Progenitor cell of endocrine pancreas (in vitro differentiated cells): ENCODE measurements at places on chromosomes 13 and 19.
A peak's percentile ranks its signal among the peaks of the same experiment; 100 is the strongest.

DNA sequence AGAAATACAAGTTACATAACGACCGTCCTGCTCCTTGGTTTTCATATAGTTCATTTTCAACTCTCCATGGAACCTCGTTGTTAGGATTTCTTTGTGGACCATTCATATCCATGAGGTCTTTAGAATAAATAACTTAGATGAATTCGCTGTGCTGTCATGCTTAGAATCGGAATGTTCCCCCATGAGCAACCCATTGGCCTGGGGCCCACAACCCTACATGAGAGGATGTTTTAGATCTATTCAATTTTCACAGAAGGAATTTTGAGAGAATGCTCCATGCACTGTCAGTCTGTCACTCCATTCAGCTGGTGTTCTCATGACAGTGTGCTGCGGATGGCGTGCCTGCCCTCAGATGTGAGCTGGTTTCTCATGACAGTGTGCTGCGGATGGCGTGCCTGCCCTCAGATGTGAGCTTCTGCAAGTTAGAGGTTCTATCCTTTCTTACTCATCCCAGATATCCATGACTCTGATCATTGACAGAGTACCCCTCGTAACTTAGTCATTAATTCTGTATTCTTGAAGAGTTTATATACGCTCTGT, 1193.1 kb downstream of the EFNB2 start:
- no peak for DNase-seq

DNA sequence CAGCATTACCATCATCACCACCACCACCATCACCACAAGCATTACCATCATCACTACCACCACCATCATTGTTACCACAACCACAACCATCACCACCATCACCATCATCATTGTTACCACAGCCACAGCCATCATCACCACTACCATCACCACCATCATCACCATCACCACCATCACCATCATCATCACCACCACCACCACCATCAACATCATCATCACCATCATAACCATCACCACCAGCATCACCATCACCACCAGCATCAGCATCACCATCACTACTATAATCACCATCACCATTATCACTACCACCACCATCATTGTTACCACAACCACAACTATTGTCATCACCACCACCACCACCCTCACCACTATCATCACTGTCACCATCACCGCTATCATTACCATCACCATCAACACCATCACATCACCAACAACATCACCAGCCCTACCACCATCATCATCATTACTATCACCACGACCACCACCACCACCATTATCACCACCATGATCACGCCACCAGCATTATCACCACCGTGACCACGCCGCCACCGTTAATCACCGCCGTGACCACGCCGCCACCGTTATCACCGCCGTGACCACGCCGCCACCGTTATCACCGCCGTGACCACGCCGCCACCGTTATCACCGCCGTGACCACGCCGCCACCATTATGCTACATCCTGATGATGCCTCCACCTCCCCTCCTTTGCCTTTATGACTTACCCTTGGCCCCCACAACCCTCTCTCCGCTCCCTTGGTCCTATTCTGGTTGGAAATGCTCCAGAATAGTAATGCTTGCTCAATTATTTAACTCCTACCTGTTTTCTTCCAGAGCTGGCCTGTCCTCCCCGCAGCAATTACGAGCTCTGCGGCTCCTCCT, 10.0 kb upstream of the FXYD3 start:
- DNase-seq: no peak

DNA sequence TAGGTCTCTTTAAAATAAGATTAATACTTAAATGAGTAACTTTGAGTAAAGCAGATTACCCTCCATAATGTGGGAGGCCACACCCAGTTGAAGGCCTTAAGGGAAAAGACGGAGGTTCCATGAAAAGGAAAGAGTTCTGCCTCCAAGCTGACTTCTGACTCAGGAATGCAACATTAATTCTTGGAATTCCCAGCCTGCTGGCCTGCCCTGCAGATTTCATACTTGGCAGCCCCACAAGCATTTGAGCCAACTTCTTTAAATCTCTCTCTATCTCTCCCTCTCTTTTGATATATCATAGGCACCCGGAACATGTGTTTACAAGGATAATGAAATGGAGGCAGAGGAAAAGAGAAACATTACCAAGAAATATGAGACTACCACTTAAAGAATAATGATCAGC, 902.3 kb upstream of the MIR17HG start:
- DNase-seq: no peak

- DNase-seq: peak; percentile 59
Measured at GRCh38 chr19:47227352-47228167, 3.4 kb downstream of the BBC3 start.

- no peak for DNase-seq
Measured at GRCh38 chr13:77316430-77316829, 10.5 kb downstream of the MYCBP2 start.

DNA sequence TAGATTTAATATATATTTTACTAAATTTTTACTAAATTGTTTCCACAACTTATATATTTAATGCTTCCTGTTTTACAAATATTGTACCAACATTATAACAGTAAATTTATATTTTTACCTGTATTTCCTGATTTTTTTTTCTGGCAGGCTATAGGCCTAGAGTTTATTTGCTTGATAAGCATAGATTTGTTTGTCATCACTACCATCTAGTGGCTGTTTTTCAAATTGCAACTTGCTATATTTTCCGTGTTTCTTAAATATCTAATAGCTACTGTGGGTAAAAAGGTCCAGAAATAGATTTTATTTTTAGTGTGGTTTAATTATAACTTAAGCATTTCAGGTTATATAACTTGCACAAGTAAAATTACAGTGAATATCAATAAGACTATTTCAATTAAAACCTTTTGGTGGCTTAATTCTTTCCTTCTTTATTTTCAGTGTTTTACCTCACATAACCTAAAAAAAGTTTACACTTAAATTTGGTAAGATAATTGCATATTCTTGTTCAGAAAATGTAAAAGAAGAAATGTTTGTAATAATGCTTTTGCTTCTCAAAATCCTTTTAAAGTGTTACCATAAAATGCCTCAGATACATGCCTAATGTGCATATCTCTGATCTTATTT, 60.6 kb downstream of the NDFIP2 start:
- DNase-seq: no peak

- no peak for DNase-seq
Measured at GRCh38 chr13:111474136-111475002, 153.9 kb downstream of the TEX29 start.

DNA sequence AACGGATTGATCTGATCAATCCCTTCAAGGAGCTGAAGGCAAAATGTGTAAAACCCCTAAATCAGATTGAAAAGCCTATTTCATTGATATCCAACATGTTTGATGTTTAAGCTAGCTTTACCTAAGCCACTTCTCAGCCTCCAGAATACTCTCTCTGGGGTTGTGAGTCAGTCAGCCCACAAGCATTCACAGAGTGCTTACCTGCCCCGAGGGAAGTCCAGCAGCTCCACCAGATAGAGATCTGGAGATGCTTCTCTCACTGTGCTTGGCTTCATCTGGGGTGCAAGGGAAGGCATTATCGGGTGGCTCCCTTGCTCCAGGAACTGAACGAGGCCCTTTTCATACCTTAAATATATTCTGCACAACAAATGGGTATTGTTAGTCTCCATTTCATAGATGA, 159.7 kb downstream of the OXGR1 start:
- DNase-seq: no peak

- no peak for DNase-seq
Measured at GRCh38 chr13:34452831-34453230, 489.2 kb upstream of the NBEA start.

- no peak for DNase-seq
Measured at GRCh38 chr19:7729831-7730285, 2.1 kb downstream of the CLEC4G start.

- DNase-seq: no peak
Measured at GRCh38 chr13:62299988-62300387, 884.3 kb upstream of the PCDH20 start.

DNA sequence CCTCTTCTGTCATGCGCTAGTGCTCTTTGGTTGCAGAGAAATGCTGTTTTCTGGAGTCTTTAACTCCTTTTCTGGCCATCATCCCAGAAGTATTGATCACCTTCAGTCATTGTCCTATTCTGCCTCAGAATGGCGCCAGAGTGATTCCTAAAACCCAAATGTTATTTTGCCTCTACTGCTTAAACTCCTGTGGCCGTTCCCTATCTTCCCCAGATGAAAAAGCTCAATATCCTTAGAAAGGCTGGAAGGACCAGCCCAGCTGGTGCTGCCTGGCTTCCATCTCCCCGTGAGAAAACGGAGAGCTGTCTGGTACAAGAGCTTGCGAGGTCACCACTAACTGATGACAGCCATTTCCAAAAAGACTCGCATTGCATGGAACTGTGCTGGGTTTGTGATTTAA, 179.1 kb downstream of the RBM26 start:
- DNase-seq: no peak

DNA sequence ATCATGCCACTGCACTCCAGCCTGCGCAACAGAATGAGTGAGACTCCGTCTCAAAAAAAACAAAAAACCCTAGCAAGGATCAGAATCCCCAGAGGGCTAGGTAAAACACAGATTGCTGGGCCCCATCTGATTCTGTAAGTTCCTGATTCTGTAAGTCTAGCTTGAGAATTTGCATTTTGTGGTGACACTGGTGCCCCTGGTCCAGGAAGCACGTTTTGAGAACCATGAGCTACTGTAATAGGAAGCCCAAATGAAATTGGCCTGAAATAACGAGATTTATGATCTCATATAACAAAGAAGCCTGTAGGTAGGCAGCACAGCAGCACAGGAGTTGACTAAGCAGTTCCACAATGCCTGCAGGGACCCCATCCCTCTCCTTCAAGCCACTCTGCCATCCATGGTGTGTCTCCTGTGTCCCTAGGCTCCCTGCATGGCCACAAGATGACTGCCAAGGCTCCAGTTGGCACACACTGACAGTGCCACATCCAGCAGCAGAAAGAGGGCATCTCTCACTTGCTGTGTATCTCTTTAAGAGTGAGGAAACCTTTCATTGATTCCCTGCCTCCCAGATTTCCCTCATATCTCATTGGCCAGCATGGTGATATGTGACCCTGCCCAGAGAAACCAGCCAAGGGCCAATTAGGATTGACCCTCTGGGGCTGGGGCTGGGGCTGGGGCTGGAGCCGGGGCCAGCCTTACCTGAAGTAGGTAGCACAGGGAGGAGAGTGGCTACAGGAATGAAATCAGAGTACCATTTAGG, 21.7 kb downstream of the SIPA1L3 start:
- DNase-seq: no peak

DNA sequence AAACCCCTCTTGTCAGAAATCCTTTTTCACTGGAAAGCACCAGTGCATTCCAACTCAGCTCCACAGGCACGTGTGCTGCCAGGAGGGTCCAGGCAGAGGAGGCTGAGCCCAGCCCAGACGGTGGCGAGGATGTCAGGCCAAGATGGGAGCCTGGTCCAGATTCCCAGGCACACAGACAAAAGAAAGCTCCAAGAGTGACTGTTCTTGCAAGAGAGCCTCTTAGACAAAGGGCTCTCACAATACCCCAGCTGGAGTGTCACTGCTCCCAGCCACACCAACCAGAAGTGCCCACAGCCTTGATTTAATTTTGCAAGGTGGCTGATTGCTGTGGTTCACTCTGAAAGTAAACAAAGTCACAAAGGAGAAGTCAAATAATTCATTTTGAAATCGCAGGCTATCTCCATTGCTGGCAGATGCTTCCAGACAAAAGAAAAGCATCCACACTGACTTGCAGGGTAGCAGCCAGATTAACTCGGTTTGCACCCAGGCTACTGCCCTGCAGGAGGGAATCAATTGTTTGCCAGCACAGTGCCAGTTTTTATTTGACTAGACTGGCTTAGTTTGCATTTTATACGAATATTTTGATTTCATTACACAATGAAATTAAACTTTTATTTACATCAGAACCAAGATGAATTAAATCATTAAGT, 95.1 kb downstream of the RAB20 start:
- no peak for DNase-seq

GRCh38 chr13:99486996-99487395, 14.3 kb upstream of the TM9SF2 start:
- no peak for DNase-seq

DNA sequence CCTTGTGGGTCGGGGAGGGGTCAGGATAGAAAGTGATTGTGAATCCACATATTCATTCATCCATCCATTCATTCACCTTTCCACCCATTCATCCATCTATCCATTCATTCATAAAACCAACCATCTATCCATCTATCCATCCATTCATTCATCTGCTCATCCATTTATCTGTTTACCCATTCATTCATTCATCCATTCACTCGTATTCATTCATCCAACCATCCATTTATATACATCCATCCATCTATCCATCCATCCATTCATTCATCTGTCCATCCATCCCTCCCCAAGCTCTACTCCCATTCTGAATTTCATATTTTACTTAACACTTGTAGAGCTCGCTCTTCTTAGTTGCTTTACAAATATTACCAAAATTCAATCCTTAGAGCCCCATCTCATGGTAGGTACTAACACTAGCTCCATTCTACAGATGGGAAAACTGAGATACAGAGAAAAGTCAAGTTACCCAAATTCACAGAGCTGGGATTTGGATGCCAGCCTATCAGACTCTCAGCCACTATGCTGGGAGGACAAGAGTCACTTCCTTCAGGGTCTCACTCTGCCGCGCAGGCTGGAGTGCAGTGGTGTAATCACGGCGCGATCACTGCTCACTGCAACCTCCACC, 37.6 kb downstream of the PIN1 start:
- DNase-seq: no peak

DNA sequence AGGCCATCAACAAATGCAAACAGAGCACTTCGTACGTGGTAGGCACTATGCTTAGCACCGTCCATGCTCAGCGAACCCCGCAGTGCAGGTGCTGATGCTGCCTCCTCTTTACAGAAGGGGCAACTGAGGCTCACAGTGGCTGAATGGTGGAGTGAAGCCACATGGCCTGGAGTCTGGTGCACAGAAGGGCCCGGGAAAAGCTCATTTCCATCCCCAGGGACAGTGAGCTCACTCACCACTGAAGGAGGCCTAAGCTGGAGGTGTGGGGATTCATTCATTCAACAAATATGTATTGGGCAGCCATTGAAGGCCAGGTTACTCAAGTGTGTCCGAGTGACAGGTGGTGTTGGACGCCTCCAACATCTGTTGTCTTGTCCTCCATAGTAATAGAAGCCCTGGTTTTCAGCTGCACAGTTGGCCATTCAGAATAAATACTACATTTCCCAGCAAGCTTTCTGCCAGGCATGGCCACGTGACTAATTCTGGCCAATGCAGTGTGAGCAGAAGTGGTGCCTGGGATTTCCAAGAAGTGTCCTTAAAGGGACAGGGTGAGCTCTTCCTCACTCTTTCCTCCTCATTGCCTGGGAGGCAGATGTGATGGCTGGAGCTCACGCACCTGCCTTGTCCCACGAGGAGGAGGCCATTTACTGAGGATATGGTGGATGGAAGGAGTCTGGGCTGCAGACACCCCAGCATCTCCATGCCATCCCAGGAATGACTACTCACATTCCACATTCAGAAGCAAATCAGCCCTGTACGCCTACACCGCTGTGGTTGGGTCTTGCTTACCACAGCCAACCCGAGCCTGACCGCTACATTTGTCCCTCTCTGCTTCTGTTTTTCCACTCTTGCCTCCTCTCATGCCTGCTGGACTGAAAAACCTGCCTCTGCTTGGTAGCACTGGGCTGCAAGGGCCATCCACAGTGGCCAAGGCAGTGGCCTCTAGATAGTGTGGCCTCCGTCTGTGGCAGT, 2.3 kb upstream of the ZNRF4 start:
- no peak for DNase-seq
